ENCODE measurements at places on chromosomes 7 and 10.

DNA sequence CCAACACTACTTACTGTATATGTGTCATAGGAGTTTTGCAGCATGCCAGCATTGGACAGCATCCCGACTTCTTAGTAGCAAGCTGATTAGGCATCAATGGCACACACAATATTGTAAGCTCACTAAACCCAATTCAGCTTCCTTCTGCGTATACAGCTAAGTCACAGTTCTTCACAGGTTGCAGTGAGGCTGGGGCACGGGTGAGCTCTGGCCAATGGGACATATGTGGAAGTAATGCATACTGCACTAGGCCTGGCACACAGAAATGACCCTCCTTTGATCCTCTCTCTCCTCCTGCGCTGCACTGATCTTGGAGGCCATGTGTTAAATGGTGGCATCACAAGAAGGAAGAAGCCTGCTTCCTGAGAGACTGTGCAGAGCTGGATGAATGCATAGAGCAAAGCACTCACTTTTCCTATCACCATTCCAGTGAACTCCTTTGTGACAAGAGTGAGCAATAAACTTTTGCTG lies 11.9 kb downstream of the RAB11FIP2 start:
- no peak for DNase-seq

- no peak for DNase-seq
Measured at GRCh38 chr10:44361109-44361508, 23.8 kb downstream of the CXCL12 start.

GRCh38 chr10:7819121-7819460 lies 786 bp downstream of the TAF3 start:
- DNase-seq, result peak; percentile 19

GRCh38 chr7:73918926-73919693 lies 58.2 kb downstream of the TMEM270 start:
- DNase-seq, result no peak

DNA sequence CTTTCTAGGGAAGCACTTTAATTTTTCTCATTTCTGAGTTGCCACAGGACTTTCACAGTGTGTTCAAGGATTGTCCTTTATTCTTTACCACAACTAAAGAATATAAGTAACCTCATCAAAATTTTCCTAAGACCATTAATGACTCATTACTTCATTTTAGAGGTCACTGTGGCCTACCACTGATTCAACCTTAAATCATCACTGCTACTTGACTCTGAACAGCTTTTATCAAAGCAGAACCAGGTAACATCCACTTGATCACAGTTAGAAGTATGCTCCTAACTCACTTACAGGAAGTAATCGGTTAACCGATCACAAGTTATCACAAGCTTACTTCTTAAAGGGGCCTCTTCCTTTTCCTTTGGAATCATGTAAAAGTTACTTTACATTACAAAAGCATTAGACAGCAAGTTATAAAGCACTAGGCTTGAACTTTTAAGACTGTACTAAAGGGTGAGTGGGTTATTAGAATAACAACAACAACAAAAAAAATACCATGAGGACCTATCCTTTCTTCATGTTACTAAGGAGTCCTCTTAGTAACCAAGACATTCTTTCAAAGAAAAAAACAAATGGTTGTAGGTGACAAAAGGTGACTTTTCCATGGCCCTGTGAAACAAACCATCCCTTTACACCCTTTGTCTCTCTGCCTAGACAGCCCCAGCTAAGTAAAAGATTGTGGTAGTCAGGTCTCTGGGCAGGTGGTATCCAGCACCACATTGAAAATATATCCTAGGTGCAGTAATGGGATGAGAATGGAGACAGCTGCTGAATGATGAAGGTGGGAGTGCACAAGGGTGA lies 40.0 kb upstream of the PDK4 start:
- no peak for DNase-seq

- no peak for DNase-seq
Measured at GRCh38 chr7:79084423-79084822, 369.0 kb downstream of the MAGI2 start.

DNA sequence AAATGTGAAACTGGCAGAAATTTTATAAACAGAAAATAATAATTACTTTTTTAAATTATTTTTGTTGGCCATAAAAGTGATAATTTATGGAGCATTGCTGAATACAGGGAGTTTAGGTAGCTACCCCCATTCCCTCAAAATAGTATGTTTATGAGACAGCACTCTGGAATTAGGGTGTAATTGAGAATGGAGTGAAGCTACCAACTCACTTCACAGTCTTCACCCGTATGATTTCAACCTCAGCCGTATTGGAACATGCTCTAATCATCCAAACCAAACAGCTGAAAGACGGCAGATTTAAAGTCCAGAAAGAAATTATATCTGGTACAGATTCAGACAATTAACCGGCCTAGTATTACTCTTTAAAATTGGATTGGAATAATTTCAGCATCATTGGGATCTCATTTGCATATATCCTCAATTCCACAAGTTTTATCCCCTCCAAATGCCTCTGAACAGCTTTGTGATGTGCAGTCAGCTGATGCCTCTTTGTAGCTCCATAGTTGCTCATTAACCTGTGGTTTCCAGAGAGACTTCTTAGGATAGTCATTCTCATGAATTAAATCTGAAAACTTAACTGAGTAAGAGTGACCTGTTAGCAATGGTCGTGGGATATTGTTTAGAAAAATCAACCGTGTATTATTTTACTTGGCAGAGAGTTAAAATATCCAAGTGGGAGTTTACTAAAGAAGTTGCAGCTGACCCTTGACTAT lies 59.1 kb upstream of the GJD4 start:
- DNase-seq, result no peak

GRCh38 chr7:108109221-108109908 lies 20.8 kb downstream of the LAMB4 start:
- DNase-seq, result no peak

- no peak for DNase-seq
Measured at GRCh38 chr7:143352531-143353002, 9.9 kb downstream of the FAM131B start.

GRCh38 chr10:6746782-6747181 lies 166.7 kb upstream of the PRKCQ start:
- DNase-seq, result no peak

GRCh38 chr7:16960337-16960965 lies 78.7 kb upstream of the AGR3 start:
- DNase-seq, result no peak

- DNase-seq, result no peak
Measured at GRCh38 chr10:5583525-5584175, 58.9 kb downstream of the CALML3 start.

- no peak for DNase-seq
Measured at GRCh38 chr7:22771194-22771871, 44.3 kb downstream of the IL6 start.

- DNase-seq, result no peak
Measured at GRCh38 chr10:15118615-15119014, 21.5 kb downstream of the RPP38 start.

DNA sequence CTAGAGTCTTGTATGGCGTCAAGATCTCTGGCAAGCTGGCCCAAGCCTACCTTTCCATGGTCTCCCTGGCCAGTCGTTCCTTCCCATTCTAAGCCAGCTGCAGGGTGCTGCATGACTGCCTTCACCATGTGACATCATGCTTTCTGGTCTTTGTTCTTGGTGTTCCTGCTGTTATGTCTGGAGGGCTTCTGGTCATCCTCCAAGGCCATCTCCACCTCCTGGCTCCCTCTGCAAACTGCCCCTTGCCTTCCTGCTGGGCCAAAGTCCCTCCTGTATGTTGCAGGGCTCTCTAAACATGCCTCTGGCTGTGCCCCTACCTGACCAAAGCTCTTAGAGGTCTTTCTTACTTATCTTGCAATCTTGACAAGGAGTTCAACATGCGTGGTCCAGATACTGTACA lies 44.4 kb upstream of the SHH start:
- DNase-seq, result no peak

- DNase-seq, result no peak
Measured at GRCh38 chr10:19638182-19638895, 177.9 kb upstream of the PLXDC2 start.

- DNase-seq, result no peak
Measured at GRCh38 chr10:26331371-26331770, 106.8 kb upstream of the APBB1IP start.
